Activated CD4-positive, alpha-beta memory T cell treated with anti-CD3 and anti-CD28 coated beads, Interleukin-2, amount 10 ng/mL, durations not matched to agents 7 days and 5 days (primary cell): ENCODE measurements at places on chromosomes 12 and 14. TPM values are rescaled to one million over a fixed set of nuclear protein-coding genes. Genes with fewer than 3 reads are reported as not detected.

DNA sequence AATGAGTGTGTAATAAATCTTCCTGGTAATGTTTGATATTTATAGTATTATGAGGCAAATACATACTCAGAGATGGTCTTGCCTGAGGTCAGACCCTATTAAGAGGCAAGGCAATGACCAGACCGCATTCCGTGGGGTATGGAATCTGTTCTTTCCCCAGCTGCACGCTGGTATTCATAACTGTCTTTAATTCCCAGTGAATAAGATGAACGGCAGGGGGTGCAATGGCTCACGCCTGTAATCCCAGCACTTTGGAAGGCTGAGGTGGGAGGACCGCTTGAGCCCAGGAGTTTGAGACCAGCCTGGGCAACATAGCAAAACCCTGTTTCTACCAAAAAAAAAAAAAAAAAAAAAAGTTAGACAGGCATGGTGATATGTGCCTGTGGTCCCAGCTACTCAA, 44.6 kb downstream of the ERO1A start:
- no peak overlapping the region for H3K27ac ChIP-seq
- H3K36me3 ChIP-seq: peaks cover 66% of the 10 kb centered on the region
- H3K4me3 ChIP-seq: no peak overlapping the region
- no peak for DNase-seq

GRCh38 chr14:84234281-84234680, 1295.7 kb upstream of the FLRT2 start:
- H3K27me3 ChIP-seq: no peaks in the 10 kb centered on the region
- H3K27ac ChIP-seq: no peak overlapping the region
- DNase-seq: no peak

DNA sequence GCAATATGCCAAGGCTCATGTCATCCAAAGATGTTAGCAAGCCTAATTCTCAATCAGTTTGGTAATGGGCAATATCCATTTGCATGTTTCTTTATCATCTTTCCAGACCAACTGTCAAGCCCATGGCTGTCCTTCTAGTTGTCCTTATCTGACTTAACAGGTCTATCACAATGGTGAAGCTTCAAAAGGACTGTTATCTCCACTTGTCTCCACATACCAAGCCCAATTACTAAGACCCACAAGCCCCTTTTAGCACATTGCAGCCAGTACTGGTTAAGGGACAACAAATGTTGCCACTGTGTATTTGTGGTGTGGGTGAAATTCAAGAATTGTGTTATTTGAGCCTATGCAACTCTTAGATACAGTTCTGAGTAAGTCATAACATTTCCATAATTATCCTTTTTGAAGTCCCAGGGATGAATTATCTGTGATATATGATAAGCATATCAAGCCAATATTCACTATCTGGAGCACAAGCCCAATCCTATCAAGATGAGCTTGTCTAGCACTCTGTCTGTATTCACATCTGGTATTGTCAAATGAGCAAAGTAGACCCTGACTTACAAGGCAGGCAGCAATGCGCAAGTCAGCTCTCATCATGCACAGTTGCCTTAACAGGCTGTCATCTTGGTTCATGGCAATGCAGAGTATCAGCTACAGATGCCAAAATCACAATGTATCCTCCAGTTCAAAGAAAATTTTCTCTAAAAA, 19.3 kb upstream of the ST8SIA1 start:
- H3K36me3 ChIP-seq: no peaks in the 10 kb centered on the region
- H3K4me1 ChIP-seq: no peaks in the 10 kb centered on the region
- no peaks in the 10 kb centered on the region for H3K27me3 ChIP-seq
- no peak for DNase-seq
- H3K27ac ChIP-seq: no peak overlapping the region
- H3K4me3 ChIP-seq: no peak overlapping the region

- H3K36me3 ChIP-seq: peaks cover 45% of the 10 kb centered on the region
- peaks cover 53% of the 10 kb centered on the region for H3K4me1 ChIP-seq
- peak overlapping the region; percentile 99 for H3K4me3 ChIP-seq
- peaks cover 1% of the 10 kb centered on the region for H3K27me3 ChIP-seq
- H3K27ac ChIP-seq: peak overlapping the region; percentile 98
These were observed 593 bp upstream of the PA2G4 start for GRCh38 chr12:56103823-56104108.

- no peak overlapping the region for H3K27ac ChIP-seq
- no peak overlapping the region for H3K4me3 ChIP-seq
- no peaks in the 10 kb centered on the region for H3K36me3 ChIP-seq
- no peak for DNase-seq
- H3K27me3 ChIP-seq: no peaks in the 10 kb centered on the region
These were observed 94.9 kb downstream of the OSBPL8 start for GRCh38 chr12:76464631-76465166.

GRCh38 chr14:99134516-99135046, 137.4 kb downstream of the BCL11B start:
- peaks cover 2% of the 10 kb centered on the region for H3K4me1 ChIP-seq
- no peak overlapping the region for H3K4me3 ChIP-seq
- no peak for DNase-seq
- H3K36me3 ChIP-seq: no peaks in the 10 kb centered on the region
- H3K27ac ChIP-seq: no peak overlapping the region

DNA sequence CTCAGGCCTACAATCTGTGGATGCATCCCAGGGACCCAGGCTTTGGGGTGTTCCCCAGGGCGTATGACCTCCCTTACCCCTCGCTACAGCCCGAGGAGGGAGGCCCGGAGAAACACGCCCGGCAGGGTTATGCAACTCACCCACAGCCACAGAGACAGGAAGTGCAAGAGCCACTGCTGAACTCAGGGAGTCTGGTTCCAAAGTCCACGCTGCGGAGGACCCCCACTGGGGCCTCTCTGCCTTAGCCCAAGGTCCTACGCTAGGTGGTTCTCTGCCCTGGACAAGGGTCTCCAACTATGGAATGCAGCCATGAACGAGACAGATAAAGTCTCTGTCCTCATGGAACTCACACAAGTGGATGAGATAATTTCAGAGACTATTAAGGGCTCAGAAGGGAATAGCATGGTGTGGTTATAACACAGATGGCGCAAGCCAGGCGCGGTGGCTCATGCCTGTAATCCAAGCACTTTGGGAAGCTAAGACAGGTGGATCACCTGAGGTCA, 11.3 kb downstream of the SCARB1 start:
- no peaks in the 10 kb centered on the region for H3K36me3 ChIP-seq
- no peaks in the 10 kb centered on the region for H3K4me1 ChIP-seq
- no peak overlapping the region for H3K4me3 ChIP-seq
- no peaks in the 10 kb centered on the region for H3K27me3 ChIP-seq
- DNase-seq: no peak
- H3K27ac ChIP-seq: no peak overlapping the region

GRCh38 chr12:58533652-58534051, 386.7 kb downstream of the LRIG3 start:
- no peaks in the 10 kb centered on the region for H3K36me3 ChIP-seq
- H3K27me3 ChIP-seq: no peaks in the 10 kb centered on the region
- no peaks in the 10 kb centered on the region for H3K4me1 ChIP-seq
- no peak for DNase-seq
- no peak overlapping the region for H3K4me3 ChIP-seq

DNA sequence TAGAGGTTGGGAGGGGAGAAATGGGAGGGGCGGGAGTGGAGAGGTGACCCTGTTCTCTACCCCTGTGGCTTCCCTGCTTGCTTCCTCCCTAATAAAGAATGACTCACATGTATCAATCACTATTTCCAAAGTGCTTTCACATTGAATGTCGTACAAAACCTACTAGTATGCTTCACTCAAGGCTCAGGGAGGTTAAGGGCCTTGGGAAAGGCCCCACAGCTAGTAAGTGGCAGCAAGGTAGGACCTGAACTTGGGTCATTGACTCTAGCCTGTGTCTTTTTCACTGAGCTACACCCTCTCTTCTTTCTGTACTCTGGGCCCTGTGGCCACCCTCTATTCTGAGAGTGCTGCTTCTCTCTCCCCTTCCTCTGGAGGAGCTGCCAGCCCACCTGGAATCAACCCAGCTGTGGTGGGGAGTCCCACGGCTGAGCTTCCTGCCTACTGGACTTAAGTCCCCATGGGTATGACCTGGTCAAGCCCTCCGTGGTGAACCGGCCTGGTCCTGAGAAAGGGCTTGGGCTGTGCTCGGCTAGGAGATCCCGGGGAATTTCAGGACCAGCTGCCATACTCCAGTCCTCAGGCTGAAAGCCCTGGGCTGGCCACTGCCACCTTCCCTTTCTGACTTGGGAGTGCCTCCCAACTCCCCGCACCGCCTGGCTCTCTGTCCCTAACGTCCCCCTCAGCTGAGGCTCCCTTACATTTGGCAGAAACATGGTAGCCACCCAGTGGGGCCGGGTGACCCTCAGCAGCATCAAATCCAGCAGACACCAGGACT, 13.0 kb downstream of the SLC48A1 start:
- H3K36me3 ChIP-seq: peaks cover 85% of the 10 kb centered on the region
- peaks cover 13% of the 10 kb centered on the region for H3K4me1 ChIP-seq
- no peak overlapping the region for H3K4me3 ChIP-seq
- DNase-seq: no peak
- H3K27ac ChIP-seq: peak overlapping the region; percentile 21
- H3K27me3 ChIP-seq: no peaks in the 10 kb centered on the region

GRCh38 chr14:61630399-61631044, 64.8 kb upstream of the HIF1A start:
- H3K4me3 ChIP-seq: no peak overlapping the region
- H3K4me1 ChIP-seq: no peaks in the 10 kb centered on the region
- H3K36me3 ChIP-seq: no peaks in the 10 kb centered on the region
- DNase-seq: no peak
- no peaks in the 10 kb centered on the region for H3K27me3 ChIP-seq

GRCh38 chr12:83349907-83350611, 663.4 kb downstream of the TMTC2 start:
- no peak overlapping the region for H3K27ac ChIP-seq
- no peak overlapping the region for H3K4me3 ChIP-seq
- H3K36me3 ChIP-seq: no peaks in the 10 kb centered on the region
- no peaks in the 10 kb centered on the region for H3K27me3 ChIP-seq
- DNase-seq: no peak

- no peak for DNase-seq
- H3K27ac ChIP-seq: peak overlapping the region; percentile 97
- no peaks in the 10 kb centered on the region for H3K27me3 ChIP-seq
These were observed 905 bp downstream of the ZNF84 start for GRCh38 chr12:133038118-133038709.

Gene IFI27L1
- 49.5 TPM for total RNA-seq

Gene KRT79
- not detected for total RNA-seq

DNA sequence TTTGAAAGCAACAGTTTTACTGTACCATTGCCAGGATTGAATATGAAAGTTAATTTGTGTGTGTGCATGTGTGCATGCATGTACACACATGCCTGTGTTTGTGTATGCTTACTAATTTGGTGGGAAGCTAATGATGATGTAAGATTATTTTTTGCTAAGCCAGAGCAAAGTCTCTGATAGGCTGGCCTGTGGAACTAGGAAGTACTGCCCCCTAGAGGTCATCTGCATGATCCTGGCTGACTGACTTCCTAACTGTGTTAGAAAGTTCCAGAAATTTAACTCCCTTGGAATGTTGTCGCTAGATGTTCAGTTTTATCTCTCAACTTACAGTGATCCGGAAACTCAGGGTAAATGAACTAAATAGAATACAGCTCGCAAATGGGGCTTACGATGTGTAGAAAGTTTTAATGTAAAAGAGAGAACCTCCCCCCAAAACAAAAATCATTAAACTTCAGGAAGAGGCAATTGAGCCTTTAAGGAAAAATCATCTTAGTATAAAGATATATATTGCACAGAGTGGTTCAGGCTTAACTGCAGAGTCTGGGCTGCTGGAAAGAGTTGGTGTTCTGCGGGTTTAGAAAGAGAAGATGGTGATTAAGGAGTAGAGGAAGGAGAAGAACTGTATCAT, 34.3 kb upstream of the SLC38A1 start:
- peaks cover 11% of the 10 kb centered on the region for H3K27me3 ChIP-seq
- no peak overlapping the region for H3K4me3 ChIP-seq
- peak; percentile 39 for DNase-seq
- peaks cover 2% of the 10 kb centered on the region for H3K36me3 ChIP-seq
- peaks cover 1% of the 10 kb centered on the region for H3K4me1 ChIP-seq
- H3K27ac ChIP-seq: no peak overlapping the region

DNA sequence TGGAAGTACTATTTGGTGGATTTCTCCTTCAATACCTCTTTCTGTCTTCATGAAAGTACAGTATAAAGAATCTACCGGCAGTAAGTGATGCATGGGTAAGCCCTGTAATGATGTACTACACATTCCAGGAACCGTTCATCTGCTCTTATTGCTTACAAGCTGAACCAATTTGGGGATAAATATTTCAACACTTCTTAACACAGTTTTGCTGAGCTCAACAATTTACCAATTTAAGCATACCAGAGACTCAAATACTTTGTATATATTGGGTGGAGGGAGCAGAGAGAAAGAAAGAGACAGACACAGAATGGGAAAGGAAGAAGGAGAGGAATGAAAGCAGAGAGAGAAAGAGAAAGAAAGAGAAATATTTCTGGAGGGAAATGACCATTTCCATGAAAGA, 821.1 kb upstream of the FLRT2 start:
- H3K4me3 ChIP-seq: no peak overlapping the region
- no peaks in the 10 kb centered on the region for H3K4me1 ChIP-seq
- no peak overlapping the region for H3K27ac ChIP-seq
- no peaks in the 10 kb centered on the region for H3K36me3 ChIP-seq

DNA sequence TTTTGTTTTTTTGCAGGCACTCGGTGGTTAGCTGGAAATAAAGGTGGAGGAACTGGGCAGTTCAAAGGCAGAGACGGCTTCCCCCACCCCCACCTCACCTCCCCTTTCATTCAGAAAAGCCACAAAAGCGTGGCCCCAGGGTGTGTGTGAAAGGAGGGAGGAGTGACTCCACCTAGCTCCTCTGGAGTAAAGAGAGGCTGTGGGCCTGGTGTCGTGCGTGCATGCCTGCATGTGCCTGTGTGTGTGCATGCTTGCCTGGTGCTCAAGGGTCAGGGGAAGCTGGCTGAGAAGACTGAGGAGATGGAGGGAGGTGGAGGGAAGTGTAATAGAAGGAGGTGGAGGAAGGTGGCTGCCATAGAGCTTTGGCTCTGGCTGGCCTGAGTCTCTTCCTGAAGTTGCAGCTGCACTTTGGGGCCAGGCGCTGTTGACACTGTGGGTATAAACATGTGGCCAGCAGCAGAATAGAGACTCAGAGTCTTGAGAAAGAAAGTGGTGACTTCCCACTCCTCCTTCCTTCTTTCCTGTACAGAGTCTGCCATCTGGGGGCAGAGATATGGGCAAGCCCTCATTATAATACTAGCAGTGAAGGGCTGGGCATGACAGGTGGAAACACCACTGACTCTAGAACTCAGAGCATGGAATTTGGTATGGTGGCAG, 36.9 kb upstream of the SINHCAF start:
- H3K36me3 ChIP-seq: no peaks in the 10 kb centered on the region
- H3K27ac ChIP-seq: peak overlapping the region; percentile 87
- H3K4me1 ChIP-seq: peaks cover 21% of the 10 kb centered on the region
- peak overlapping the region; percentile 56 for H3K4me3 ChIP-seq
- DNase-seq: peak; percentile 47
